ENCODE measurements at places on chromosomes 2 and 18. TPM values are rescaled to one million over a fixed set of nuclear protein-coding genes. Genes with fewer than 3 reads are reported as not detected.

DNA sequence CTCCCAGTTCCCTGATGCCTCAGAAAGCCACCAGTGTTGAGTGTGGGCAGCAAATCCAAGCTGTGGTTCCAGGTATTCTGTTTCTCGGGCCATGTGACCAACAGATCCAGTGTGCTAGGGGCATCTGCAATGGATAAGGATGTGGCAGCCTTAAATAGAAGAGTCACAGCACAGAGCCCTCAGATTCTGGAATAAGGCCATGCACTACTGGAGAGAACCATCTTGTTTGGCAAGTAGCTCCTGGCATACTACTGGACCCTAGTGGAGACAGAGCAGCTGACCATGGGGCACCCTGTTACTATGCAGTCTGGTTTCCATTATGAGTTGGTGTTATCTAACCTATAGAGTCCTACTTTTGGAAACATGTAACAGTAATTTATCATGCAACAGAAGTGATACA is 53.3 kb upstream of the ZBTB7C start:
- no peak for DNase-seq

Gene ACTG2
- 0.50 TPM for polyA plus RNA-seq

DNA sequence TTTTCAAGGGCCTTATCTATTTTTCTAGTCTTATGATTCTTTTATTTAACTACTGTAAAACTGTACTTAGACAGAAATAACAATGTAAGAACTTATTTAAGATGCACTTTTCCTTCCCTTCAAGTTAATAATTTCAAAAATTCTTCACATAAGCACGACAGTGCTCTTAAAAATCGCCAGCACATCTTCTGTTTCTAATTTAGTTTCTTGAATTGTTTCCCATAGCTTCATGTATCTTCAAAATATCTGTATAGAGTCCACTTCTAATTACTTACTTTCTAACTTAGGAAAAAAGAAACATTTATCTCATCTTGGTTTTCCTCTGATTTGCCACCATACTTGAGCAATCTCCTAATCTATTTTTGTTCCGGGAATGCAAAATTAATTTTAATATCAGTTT is 196.1 kb downstream of the BABAM2 start:
- DNase-seq, result no peak

DNA sequence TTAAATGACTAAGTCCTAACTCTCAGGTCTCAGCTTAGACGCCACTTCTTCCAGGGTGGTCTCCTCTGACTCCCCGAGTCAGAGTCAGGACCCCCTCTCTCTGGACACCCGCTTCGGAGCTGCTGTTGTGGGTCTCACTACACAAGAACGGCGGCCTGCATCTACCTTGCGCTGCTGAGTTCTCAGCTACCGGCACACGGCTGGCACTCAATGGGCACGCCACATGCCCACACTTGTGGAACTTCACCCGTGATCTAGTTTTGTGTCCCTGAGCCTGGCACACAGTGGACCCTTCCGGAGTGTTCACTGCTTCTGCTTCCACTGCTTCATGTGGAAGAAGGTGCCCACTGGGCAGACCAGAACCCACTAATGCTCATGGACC is 58.3 kb upstream of the ID2 start:
- no peak for DNase-seq

DNA sequence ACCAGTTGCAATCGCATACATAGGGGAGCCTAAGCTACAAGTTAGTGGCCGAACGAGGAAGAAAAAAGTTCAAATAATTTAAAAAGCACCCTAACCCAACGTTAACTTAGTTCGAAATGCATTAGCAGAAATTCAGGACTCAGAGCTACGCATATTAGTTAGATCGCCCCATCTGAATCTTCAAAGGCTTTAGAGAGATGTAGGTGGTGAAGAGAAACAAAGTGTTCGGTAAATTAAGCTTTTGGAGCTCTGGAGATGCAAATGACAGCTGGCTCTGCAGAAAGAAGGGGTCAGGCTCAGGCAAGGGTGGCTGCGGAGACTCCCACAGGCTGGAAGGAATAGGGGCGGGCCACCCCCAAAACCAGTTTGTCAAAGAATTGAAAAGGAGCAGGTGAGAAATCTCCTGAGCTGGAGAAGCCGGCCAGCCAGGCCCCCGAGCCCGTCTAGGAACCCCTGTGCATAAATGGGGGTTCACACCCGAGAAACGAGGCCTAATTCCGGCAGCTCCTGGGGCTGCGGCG is 621 bp downstream of the TXNL1 start:
- DNase-seq, result peak; percentile 18

GRCh38 chr2:86275962-86276361 is 61.5 kb downstream of the REEP1 start:
- no peak for DNase-seq

GRCh38 chr2:38116762-38117161 is 40.8 kb upstream of the CYP1B1 start:
- no peak for DNase-seq

- DNase-seq, result peak; percentile 55
Measured at GRCh38 chr18:63322908-63323634, 3.5 kb upstream of the BCL2 start.

Gene BCL2
- polyA plus RNA-seq, result 23.1 TPM

Gene AGAP1
- 22.0 TPM for polyA plus RNA-seq

DNA sequence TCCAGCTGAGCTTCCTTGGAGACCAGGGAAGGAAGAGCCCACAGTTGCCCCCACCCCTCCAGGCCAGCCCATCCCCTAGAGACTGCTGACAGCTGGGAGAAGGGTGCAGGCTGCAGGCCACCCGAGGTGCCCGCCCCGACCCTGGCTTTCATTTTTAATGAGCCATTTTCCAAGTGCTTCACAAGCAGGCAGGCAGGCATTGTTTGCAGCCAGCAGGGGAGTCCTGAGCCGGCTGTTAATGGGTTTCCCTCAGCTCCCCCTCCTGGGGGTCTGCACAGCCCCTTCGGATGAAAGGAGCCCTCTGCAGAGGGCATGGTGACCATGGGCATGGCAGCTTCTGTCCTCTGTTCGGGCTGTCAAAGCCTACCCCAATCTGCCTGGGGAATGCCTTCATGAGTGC is 94.5 kb downstream of the ZBTB7C start:
- no peak for DNase-seq

Gene CNGA3
- polyA plus RNA-seq, result not detected

GRCh38 chr18:70132999-70133398 is 72.5 kb downstream of the RTTN start:
- no peak for DNase-seq

Gene REG1B
- not detected for polyA plus RNA-seq

DNA sequence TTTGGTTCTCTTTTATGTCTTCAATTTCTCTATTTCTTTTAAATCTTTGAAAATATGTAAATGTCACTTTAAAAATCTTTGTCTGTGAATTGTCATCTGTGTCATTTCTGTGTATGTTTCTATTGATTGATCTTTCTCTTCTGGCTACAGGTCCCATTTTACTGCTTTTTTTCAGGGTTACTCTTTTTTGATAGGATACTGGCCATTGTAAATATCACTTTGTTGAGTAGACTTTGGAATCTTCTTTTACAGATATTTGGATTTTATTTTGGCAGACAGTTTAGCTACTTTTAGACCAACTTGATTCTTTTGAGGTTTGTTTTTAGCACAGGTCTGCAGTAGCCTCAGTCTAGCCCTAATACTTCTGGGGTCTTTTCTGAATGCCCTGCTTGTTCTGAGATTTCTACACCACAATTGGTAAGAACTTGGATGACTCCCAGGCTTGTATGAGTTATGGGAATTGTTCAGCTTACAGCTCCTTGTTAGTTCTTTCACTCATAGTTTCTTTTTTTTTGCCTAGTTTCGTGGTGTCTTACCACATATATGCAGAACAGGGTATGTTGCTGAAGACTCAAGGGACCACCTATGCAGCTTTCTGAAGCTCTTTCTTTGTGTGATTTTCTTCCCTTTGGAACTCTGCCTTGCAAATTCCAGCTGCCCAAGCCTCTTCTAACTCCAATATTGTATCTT is 122.2 kb downstream of the QPCT start:
- no peak for DNase-seq

Gene CD226
- polyA plus RNA-seq, result 3.2 TPM

GRCh38 chr2:227759411-227760118 is 13.9 kb downstream of the SCYGR8 start:
- DNase-seq, result no peak

Gene MAP3K19
- polyA plus RNA-seq, result 0.14 TPM

Gene ATP6V1B1
- polyA plus RNA-seq, result 78.1 TPM

- DNase-seq, result no peak
Measured at GRCh38 chr2:105935063-105935462, 190.4 kb downstream of the NCK2 start.

GRCh38 chr2:66845307-66845706 is 410.4 kb downstream of the MEIS1 start:
- DNase-seq, result no peak

DNA sequence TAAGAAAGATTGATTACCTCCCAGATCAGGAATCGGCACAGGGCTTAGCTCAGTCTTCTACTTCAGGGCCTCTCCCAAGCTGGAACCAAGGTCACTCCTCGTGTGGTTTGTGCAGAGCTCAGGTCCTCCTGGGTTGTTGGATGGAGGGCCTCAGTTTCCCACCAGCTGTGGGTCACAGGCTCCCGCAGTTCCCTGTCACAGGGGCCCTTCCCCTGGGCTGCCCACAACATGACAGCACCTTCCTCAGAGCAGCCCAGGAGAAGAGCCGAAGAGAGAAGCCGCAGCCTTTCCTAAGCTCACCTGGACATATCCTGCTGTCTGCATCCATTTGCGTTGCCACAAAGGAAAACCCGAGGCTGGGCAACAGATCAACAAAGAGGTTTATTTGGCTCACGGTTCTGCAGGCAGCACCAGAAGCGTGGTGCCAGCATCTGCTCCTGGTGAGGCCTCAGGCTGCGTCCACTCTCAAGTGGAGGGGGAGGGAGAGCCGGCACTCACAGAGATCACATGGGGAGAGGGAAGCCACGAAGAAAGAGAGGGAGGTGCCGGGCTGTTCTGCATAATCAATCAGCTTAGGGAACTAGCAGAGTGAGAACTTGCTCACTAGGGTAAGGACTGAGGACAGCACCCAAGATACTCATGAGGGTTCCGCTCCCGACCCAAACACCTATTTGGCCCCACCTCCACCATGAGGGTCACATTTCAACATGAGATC is 13.0 kb upstream of the ALLC start:
- DNase-seq, result no peak

DNA sequence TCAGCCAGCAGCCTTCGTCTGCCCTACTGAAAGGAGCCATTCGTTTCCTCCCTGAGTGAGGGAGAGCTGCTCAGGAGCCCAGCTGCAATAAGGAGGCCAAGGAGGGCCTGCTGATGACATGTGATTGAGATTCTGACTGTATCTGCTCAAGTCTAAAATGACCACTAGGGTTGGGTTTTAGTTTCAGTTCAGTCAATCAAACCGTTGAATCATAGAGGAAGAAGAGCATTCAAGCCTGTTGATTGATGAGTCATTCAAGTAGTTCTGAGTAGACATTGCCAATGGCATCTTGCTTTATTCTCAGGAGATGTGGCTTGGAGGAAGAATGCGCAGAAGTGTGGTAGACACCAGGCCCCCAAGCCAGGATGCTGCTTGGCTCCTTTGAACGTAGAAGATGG is 19.9 kb upstream of the BCL2L11 start:
- DNase-seq, result no peak

Gene FHOD3
- polyA plus RNA-seq, result 40.1 TPM

DNA sequence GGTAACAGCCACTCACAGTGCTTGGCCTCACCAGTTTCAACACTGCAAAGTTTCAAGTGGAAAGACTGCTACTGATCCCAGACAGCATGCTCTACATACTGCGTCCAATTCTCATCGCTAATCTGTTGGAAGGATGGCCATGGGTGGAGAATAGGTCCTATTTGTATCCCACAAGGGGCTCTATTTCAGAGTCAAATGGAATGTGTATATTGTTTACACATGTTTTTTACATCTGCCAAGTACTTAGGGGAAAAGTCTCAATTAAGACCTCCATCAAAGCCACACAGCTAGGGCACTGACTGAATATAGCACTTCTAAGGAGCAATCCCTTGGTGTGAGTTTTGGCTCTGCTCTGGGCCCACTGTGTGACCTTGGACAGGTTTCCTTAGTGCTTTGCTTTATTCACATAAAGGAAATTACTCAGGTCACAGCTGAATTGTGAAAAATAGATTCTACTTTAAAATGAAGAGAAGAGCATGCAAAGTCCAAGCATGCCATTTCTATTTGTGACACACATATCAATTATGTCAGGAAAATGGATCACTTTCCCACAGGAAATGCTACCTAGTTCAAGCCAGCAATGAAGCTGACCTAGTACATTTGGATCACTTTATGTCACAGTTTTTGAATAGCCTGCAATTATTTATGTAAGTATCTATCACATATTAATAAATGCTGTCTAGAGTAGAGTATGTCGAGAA is 112.9 kb upstream of the STK17B start:
- no peak for DNase-seq

Gene ZRANB3
- polyA plus RNA-seq, result 8.7 TPM

GRCh38 chr18:46179306-46179705 is 75.1 kb downstream of the HAUS1 start:
- no peak for DNase-seq

- DNase-seq, result no peak
Measured at GRCh38 chr2:11827547-11827946, 81.1 kb downstream of the LPIN1 start.

Gene TMEM200C
- 2.1 TPM for polyA plus RNA-seq

- peak; percentile 28 for DNase-seq
Measured at GRCh38 chr18:9951022-9951859, 37.4 kb downstream of the VAPA start.

GRCh38 chr2:2466534-2466933 is 135.5 kb upstream of the MYT1L start:
- no peak for DNase-seq

- DNase-seq, result no peak
Measured at GRCh38 chr2:9474361-9475057, at the start of gene IAH1. TSS of gene IAH1 (plus strand) at chr2:9474551. CDS start at chr2:9474567, 16 bp downstream.

Gene CYBRD1
- polyA plus RNA-seq, result 42.4 TPM

DNA sequence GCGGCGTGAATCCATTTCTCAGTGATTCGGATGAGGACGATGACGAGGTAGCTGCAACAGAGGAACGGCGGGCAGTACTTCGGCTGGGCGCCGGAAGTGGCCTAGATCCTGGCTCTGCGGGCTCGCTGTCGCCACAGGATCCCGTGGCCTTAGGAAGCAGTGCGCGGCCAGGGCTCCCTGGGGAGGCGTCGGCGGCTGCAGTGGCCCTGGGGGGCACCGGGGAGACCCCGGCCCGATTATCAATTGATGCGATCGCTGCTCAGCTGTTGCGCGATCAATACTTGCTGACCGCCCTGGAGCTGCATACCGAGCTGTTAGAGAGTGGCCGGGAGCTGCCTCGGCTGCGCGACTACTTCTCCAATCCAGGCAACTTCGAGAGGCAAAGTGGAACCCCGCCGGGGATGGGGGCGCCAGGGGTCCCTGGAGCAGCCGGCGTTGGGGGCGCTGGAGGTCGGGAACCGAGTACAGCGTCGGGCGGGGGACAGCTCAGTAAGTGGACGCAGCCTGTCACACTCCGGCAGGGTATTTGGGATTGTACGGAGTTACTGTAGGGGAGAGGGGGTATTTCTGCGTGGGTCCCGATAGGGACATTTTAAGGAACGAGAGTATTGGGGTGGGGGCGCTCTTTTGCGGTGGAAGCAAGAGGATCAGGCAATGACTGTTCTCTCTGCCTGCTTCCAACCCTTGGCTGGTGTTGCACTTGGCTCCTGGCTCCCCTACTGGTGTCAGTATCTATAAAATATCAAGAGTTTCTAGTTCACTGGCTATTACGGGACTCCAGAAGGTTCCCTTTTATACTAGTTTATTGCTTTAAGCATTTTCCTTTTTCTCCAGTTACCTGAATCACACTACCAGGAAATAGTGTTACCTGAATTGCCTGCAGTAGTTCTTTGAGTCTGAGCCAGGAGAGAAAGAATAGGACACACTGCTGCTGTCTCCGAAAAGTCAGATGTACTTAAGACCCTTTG is 772 bp downstream of the RELCH start:
- DNase-seq, result no peak

GRCh38 chr2:125516496-125517109 is 1139.4 kb upstream of the GYPC start:
- DNase-seq, result no peak

Gene REG3G
- not detected for polyA plus RNA-seq

Gene SCYGR4
- polyA plus RNA-seq, result not detected

Gene HS6ST1
- polyA plus RNA-seq, result 63.5 TPM

Data from renal cortex interstitium (tissue), 15 donors.